Mesothelial cell of epicardium (in vitro differentiated cells): ENCODE measurements at places on chromosomes 12 and 14. TPM values are rescaled to one million over a fixed set of nuclear protein-coding genes. Genes with fewer than 3 reads are reported as not detected.
A peak's percentile ranks its signal among the peaks of the same experiment; 100 is the strongest.

Gene PZP
- total RNA-seq, result not detected in 3 replicates

DNA sequence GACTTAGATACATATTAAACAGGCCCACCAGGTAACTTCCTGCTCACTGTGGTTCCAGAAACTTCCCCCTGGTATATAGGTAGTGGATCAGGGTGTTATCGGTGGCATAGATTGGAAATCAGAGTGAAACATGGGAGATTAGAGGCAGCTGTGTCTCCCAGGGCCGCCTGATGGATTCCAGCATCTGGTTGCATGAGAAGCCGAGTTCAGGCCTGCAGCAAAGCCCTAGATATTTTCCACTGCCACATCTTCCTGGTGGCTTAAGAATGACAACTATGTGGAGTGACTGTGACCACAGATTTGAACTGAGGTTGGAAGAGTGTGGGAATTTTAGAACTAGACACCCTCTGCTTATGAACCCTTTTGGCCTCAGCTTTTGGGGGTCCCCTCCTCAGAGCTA is 184.8 kb upstream of the NTF3 start:
- no peaks in the 10 kb centered on the region for H3K36me3 ChIP-seq
- no peak overlapping the region for H3K4me3 ChIP-seq
- peaks cover 17% of the 10 kb centered on the region for H3K4me1 ChIP-seq
- H3K27ac ChIP-seq, result no peak overlapping the region
- no peak for DNase-seq
- no peaks in the 10 kb centered on the region for H3K27me3 ChIP-seq

DNA sequence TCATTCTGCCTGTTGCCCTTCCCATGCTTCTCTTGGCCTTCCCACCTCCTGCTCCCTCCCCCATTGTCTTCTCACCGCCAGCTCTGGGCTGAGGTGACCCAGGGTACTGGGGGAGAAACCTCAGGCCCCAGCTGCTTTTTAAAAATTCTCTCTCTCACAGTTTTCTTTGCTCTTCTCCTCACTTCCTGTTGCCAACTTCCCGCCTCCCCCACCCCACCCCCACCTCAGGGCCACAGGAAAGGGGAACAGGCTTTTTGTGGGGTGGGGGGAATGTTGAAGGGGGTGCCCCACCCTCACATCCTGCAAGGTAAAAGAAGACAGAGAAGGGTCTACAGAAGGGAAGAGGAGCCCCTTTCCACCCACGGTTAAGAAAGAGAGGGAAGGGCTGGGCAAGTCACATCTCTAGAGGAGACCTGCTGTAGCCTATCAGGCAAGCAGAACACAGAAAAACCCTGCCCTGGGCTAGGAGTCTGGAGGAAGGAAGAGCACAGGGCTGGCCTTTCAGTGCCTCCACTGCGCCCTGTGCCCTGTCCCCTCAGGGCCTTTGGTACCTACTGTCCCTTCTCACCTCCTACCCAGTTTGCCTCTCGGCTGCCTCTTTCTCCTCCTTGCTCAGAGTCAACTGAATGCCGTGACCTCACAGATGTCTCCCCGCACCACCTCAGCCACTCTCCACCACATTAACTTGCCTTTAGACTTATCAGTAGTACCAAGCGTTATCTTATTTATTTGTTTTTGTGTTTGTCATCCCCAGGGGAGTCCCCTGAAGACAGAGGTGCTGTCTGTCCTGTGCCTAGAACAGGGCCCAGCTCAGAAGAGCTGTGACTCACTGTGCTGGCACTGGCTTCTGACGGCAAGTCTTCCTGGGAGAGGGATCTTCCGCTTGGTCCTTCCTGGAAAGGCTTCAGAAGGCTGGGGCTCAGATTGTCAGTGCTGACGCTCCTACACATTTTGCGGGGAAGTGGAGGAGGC is 1.7 kb downstream of the ARHGAP9 start:
- no peaks in the 10 kb centered on the region for H3K36me3 ChIP-seq
- H3K4me1 ChIP-seq, result peaks cover 24% of the 10 kb centered on the region
- DNase-seq, result no peak
- no peak overlapping the region for H3K4me3 ChIP-seq
- H3K27me3 ChIP-seq, result peaks cover 83% of the 10 kb centered on the region
- H3K27ac ChIP-seq, result no peak overlapping the region

DNA sequence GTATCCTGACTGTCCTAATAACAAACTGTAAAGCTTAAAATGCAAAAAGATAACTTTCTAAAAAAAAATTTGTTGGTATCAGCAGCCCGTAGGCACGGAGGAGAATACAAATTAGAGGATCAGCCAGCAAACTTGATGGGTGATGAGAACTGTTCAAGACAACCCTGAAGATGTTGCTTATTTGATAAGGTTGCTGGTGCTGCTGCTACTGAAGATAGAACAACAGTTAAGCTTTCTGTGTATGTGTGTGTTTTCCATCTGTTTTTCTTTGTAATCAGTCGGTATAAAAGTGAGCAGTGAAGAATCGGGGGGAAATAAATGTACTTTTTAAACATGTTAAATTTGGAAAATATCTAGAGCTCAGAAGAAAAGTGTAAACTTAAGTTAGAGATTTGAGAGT is 67.4 kb upstream of the POC1B start:
- no peaks in the 10 kb centered on the region for H3K27me3 ChIP-seq
- no peak overlapping the region for H3K4me3 ChIP-seq
- peak overlapping the region; percentile 11 for H3K27ac ChIP-seq
- peaks cover 17% of the 10 kb centered on the region for H3K36me3 ChIP-seq
- DNase-seq, result no peak

GRCh38 chr12:81245907-81246570 is 168.2 kb downstream of the ACSS3 start:
- H3K4me1 ChIP-seq, result peaks cover 8% of the 10 kb centered on the region
- no peaks in the 10 kb centered on the region for H3K27me3 ChIP-seq
- H3K36me3 ChIP-seq, result peaks cover 18% of the 10 kb centered on the region
- H3K4me3 ChIP-seq, result no peak overlapping the region

GRCh38 chr12:76746516-76746915 is 17.4 kb upstream of the ZDHHC17 start:
- no peaks in the 10 kb centered on the region for H3K4me1 ChIP-seq
- H3K36me3 ChIP-seq, result no peaks in the 10 kb centered on the region
- DNase-seq, result no peak
- H3K4me3 ChIP-seq, result no peak overlapping the region

Gene PLA2G1B
- total RNA-seq, result not detected in 3 replicates

DNA sequence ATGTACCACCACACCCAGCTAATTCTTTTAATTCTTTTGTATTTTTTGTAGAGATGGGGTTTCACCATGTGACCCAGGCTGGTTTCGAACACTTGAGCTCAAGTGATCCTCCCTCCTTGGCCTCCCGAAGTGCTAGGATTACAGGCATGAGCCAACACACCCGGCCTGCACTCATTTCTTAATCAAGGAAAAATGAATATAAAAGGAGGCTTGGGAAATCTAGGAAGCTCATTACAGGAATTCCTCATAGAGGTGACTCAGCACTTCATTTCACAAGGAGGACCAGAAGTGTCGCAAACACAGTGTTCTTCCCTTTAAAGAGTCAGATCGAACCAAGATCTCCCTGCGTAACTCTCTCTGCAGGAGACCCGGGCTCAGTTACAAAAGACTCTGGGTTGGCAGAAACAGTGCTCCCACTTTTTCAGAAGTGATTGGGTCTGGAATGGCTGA is 30.3 kb downstream of the NFKBIA start:
- no peak overlapping the region for H3K4me3 ChIP-seq
- H3K36me3 ChIP-seq, result no peaks in the 10 kb centered on the region
- peak overlapping the region; percentile 4 for H3K27ac ChIP-seq
- no peaks in the 10 kb centered on the region for H3K27me3 ChIP-seq

Gene OR6C1
- not detected in 3 replicates for total RNA-seq

- H3K36me3 ChIP-seq, result no peaks in the 10 kb centered on the region
- H3K27ac ChIP-seq, result peak overlapping the region; percentile 49
- peaks cover 1% of the 10 kb centered on the region for H3K27me3 ChIP-seq
- peaks cover 28% of the 10 kb centered on the region for H3K4me1 ChIP-seq
Measured at GRCh38 chr12:116319898-116320621, 42.6 kb upstream of the MED13L start.

Gene C12orf50
- 0.07 to 0.22 TPM (median 0.13 TPM) in 3 replicates for total RNA-seq

DNA sequence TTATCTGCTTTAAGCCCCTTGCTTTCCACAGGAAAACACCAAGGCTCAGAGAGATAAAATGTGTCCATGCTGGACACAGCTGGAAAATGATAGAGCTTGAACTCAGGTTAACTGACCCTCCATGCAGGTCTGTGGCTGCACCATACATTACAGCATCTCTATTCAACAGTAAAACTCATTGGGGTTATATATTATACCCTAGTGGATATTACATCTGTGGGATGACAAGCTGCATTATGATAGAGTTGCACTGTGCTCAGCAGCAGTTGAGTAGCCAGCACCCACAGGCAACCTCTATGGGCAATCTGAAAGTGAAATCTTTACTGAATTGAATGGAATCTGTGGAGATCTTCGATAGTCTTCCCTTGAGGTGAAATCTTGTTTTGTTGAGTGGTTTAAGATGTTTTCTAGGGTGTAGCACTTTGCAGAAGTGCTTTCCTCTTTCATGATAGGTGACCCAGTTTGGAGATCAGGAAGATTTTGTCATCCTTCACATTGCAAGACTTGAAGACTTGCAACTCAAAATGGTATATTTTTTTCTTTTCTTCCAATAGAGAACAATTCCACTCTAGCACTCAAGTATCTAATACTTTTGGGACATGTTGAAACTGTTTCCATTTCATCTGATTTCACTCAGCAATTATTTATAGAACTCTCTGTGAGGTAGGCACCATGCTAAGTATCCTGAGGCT is 389.2 kb downstream of the RAD51B start:
- peak overlapping the region; percentile 12 for H3K27ac ChIP-seq
- H3K4me3 ChIP-seq, result no peak overlapping the region
- H3K36me3 ChIP-seq, result peaks cover 11% of the 10 kb centered on the region
- DNase-seq, result no peak
- no peaks in the 10 kb centered on the region for H3K27me3 ChIP-seq

GRCh38 chr12:123992118-123992825 is 19.3 kb downstream of the ZNF664 start:
- no peaks in the 10 kb centered on the region for H3K27me3 ChIP-seq
- H3K36me3 ChIP-seq, result peaks cover 9% of the 10 kb centered on the region
- no peak overlapping the region for H3K4me3 ChIP-seq
- peaks cover 53% of the 10 kb centered on the region for H3K4me1 ChIP-seq
- H3K27ac ChIP-seq, result peak overlapping the region; percentile 37

- no peaks in the 10 kb centered on the region for H3K4me1 ChIP-seq
- H3K36me3 ChIP-seq, result no peaks in the 10 kb centered on the region
- H3K27ac ChIP-seq, result no peak overlapping the region
- DNase-seq, result no peak
- no peaks in the 10 kb centered on the region for H3K27me3 ChIP-seq
Measured at GRCh38 chr12:70459786-70460185, 93.7 kb downstream of the KCNMB4 start.

DNA sequence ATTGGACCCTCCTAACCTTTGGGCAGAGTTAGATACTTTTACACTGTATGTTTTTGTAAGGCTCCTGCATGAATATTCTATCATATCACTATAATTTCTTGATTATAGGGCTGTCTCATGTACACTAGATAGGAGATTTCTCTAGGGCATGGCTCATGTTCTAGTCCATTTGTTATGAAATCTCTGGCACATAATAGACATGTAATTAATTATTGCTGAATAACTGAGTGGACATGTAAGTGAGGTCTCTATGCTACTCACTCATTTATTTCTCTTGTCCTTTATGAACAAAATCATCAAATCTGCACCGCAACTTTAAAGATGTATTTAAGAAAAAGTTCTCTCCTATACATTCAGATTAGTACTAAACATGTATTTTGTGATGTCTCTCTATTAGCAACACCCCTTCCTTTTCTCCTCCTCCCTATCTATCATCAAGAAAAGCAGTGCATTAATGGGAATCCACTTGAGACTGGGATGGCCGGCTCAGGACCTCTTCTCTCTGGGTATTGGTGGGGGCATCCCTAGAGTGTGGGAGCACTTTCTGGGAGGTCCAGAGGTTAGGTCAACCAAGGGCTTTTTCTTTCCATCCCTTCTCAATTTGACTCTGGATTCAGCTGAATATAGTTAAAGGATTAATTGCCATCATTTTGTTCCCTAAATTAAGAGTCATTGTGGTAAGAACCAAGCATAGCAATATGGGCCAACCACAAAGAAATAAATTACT is 168.0 kb upstream of the HMGA2 start:
- H3K4me1 ChIP-seq, result peaks cover 21% of the 10 kb centered on the region
- no peaks in the 10 kb centered on the region for H3K27me3 ChIP-seq
- no peak for DNase-seq
- H3K36me3 ChIP-seq, result no peaks in the 10 kb centered on the region
- H3K27ac ChIP-seq, result no peak overlapping the region

- peaks cover 5% of the 10 kb centered on the region for H3K36me3 ChIP-seq
- H3K4me3 ChIP-seq, result no peak overlapping the region
- DNase-seq, result no peak
- H3K4me1 ChIP-seq, result peaks cover 5% of the 10 kb centered on the region
- no peak overlapping the region for H3K27ac ChIP-seq
Measured at GRCh38 chr14:35286707-35287106, 5.5 kb upstream of the PSMA6 start.

DNA sequence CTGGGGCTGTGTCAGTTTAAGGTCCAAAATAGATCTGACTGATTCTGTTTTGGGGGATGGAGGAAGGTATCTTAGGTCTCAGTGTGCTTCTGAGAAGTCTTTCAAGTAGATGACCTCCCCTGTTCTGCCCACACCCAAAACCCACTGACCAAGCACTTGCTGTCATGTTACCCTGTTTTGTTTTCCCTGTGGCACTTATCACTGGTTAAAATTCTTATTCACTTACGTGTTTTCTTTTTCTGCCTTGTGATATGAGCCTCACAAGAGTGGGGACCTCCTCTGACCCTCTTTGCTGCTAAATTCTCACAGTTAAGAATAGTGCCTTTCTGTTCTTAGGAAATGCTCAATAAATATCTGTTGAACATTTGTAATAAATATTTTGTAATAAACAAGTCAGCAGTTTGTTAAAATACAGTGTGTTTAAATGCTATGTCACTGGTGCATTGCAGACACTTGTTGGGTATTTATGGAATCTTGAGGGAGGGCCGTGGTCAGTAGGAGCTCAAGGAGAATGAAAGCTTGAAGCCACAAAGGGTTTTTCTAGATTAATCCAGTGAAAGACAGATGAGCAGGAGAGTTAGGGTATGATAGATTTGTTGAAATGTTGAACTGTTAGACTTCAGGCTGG is 20.9 kb downstream of the PLEKHA5 start:
- peaks cover 7% of the 10 kb centered on the region for H3K4me1 ChIP-seq
- no peak overlapping the region for H3K4me3 ChIP-seq
- peaks cover 31% of the 10 kb centered on the region for H3K36me3 ChIP-seq
- no peak for DNase-seq

Gene SLC2A14
- 4.7 to 5.1 TPM (median 4.9 TPM) in 3 replicates for total RNA-seq

GRCh38 chr14:24673059-24673458 is 39.1 kb upstream of the GZMB start:
- no peaks in the 10 kb centered on the region for H3K36me3 ChIP-seq
- H3K4me1 ChIP-seq, result no peaks in the 10 kb centered on the region
- DNase-seq, result no peak
- H3K27ac ChIP-seq, result no peak overlapping the region
- H3K27me3 ChIP-seq, result peaks cover 14% of the 10 kb centered on the region

DNA sequence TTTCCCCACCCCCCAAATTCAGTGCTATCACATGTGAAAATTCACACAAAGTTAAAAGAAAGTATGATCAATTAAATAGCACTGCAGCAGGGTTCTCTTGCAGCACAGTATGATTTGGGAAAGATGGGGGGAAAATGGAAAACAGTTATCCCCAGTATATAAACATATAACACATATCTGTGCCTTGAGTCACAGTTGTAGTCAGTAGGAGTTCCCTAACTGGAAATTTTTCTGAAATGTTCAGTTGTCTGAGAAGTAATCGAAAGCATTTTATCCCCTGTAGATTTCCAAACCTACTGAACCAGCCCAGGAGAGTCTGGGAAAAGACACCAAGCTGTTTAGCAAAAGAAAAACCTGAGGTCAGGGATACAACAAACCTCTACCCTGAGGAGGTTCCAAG is 47.0 kb downstream of the C12orf50 start:
- H3K27ac ChIP-seq, result no peak overlapping the region
- no peaks in the 10 kb centered on the region for H3K27me3 ChIP-seq
- no peak overlapping the region for H3K4me3 ChIP-seq
